ENCODE measurements at places on chromosomes 1 and 21. TPM values are rescaled to one million over a fixed set of nuclear protein-coding genes. Genes with fewer than 3 reads are reported as not detected.

DNA sequence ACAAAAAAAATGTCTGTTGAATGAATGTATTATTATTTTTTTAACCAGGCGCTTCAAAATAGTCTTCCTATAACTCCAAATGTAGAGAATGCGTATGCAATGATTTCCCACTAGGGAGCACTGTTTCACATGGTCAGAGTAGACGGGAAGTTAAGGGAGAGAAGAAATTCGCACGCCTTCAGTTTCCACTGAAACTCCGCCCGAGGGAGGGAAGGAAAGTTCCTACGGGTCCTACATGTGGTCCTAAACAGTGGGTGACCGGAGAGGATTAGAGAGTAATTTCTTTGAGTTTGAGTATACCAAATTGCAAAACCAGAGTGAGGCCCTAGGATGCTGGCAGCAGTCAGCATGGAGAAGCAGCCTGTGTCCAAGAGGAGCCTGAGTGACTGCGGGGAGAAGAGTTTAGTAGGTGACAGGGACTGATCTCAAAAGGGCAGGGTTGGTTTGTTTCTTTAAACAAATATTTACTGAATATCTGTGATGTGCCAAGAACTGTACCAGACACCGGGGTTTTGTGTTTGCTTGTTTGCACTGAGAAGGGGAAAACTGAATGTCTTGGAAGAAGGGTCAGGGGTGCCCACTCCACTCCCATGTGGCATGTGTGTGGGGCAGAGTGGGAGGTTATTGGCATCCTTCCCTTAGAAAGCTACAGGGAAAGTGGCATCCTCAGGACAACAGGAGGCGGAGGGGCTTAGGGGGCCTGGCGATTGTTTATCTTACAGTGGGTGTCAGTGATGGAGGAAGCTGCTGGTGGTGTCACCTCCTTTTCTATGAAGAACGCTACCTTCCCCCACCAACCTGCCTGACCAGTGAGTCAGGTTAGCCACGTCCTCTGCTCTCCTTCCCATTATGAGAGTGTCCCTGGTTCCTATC is 22.8 kb downstream of the RNU5D-1 start:
- no peak overlapping the region for H3K4me3 ChIP-seq
- H3K27me3 ChIP-seq: peaks cover 2% of the 10 kb centered on the region
- H3K36me3 ChIP-seq: no peaks in the 10 kb centered on the region
- no peak overlapping the region for H3K27ac ChIP-seq
- H3K4me1 ChIP-seq: no peaks in the 10 kb centered on the region

DNA sequence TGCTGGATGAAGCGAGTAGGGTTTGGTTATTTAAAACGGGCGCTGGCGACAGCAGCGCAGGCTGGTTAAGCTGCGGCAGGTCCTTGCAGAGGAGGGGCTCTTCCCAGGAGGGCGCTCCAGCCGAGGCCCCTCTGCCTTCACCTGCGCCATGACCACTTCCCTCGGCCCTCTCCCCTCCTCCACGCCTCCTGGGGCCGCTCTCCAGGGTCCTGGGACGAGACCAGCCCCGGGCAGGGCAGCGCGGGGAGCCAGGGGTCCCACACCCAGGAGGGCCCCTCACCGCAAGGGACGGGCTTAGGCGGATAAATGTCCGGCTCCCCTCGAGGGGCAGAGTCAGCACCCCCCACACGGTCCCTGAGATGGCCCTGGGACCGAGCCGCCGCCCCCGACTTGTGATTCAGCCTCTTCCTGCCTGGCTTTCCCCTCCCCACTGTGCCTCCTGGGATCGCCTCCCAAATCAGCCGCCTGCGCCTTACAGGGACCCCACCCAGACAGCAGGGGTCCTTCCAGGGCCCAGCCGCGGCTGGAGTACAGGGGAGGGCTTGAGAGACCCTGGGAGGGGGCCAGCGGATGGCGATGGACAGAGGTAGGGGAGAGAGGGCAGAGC is 380.7 kb downstream of the MATN1 start:
- no peaks in the 10 kb centered on the region for H3K4me1 ChIP-seq
- no peak overlapping the region for H3K4me3 ChIP-seq
- no peak overlapping the region for H3K27ac ChIP-seq
- H3K27me3 ChIP-seq: no peaks in the 10 kb centered on the region

- no peak overlapping the region for H3K4me3 ChIP-seq
- H3K27me3 ChIP-seq: no peaks in the 10 kb centered on the region
Observed at GRCh38 chr1:109826446-109826845, 62.7 kb upstream of the EPS8L3 start.

Gene ARMH1
- total RNA-seq: 6.7 TPM

Data from aorta (tissue), 5 donors.